ENCODE measurements at places on chromosomes 6 and 20. TPM values are rescaled to one million over a fixed set of nuclear protein-coding genes. Genes with fewer than 3 reads are reported as not detected.

Gene GNMT
- total RNA-seq: not detected

Gene DACT2
- not detected for total RNA-seq

Gene PTK6
- total RNA-seq: 0.06 TPM

Gene UBE2C
- 0.34 TPM for total RNA-seq

Gene GLO1
- total RNA-seq: 84.3 TPM

Gene TULP1
- not detected for total RNA-seq

Gene DNAJC5
- 20.9 TPM for total RNA-seq

Gene REM1
- total RNA-seq: 2.0 TPM

Data from psoas muscle (tissue), 8 donors.